Breast epithelium (tissue), 4 donors: ENCODE measurements at places on chromosomes 3 and 15. TPM values are rescaled to one million over a fixed set of nuclear protein-coding genes. Genes with fewer than 3 reads are reported as not detected.

The SLC12A1 gene
- total RNA-seq = not detected

DNA sequence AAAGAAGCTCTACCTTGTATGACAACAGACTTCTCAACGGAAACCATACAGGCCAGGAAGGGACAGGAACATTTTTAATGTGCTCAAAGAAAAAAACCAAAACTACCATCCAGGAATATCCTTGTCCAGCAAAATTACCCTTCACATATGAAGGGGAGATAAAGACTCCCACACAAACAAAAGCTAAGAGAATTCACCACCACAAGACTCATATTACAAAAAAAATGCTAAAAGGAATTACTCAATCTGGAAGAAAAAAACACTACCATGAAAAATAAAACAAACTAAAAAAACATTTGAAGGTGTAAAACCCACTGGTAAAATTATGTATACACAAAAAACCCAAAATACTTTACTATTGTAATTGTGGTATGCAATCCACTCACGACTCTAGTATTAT, 57.2 kb downstream of the DLG1 start:
- no peaks in the 10 kb centered on the region for H3K4me1 ChIP-seq
- DNase-seq = no peak
- no peaks in the 10 kb centered on the region for H3K27me3 ChIP-seq
- H3K4me3 ChIP-seq = no peak overlapping the region

DNA sequence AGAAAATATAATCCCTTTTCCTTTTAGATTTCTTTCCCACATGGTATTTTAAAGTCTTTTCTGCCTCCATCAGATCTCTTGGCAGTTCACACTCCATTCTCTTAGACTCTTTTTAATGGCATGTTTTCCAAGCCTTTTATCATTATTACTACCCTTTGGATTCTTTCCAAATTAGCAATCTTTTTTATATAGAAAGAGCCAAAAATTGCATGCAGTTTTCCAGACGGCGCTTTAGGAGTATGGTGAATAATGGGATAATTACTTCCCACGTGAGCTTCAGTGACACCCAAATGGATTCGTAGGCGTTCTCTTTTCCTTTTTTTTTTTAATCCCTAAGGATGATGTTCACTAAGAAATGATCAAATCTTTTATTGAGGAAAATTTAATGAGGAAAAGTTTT, 354.8 kb upstream of the DNAJC19 start:
- no peak for DNase-seq
- H3K36me3 ChIP-seq = no peaks in the 10 kb centered on the region
- H3K4me1 ChIP-seq = no peaks in the 10 kb centered on the region

- H3K4me1 ChIP-seq = no peaks in the 10 kb centered on the region
- H3K36me3 ChIP-seq = no peaks in the 10 kb centered on the region
- no peaks in the 10 kb centered on the region for H3K27me3 ChIP-seq
- H3K27ac ChIP-seq = no peak overlapping the region
- H3K4me3 ChIP-seq = no peak overlapping the region
These were observed 14.3 kb downstream of the SIAH2 start for GRCh38 chr3:150748684-150749047.

The RAB43 gene
- 5.6 TPM for total RNA-seq

GRCh38 chr3:124748560-124749198, 18.4 kb downstream of the UMPS start:
- no peaks in the 10 kb centered on the region for H3K4me1 ChIP-seq
- no peak overlapping the region for H3K4me3 ChIP-seq
- H3K27me3 ChIP-seq = no peaks in the 10 kb centered on the region
- H3K36me3 ChIP-seq = no peaks in the 10 kb centered on the region

GRCh38 chr15:59407946-59408345, 30.0 kb upstream of the FAM81A start:
- no peak overlapping the region for H3K27ac ChIP-seq
- no peak for DNase-seq
- no peaks in the 10 kb centered on the region for H3K27me3 ChIP-seq
- no peaks in the 10 kb centered on the region for H3K36me3 ChIP-seq
- H3K4me1 ChIP-seq = no peaks in the 10 kb centered on the region

DNA sequence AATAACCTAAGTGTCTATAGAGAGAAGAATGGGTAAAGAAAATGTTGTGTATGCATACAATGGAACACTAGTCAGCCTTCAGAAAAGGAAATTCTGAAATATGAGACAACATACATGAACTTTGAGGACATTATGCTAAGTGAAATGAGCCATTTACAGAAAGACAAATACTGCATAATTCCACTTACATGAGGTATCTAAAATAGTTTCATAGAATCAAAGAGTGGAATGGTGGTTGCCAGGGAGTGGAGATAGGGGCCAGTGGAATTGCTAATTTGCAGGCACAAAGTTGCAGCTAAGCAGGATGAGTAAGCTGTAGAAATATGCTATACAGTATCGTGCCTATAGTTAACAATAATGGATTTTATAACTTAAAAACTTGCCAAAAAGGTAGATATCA, 779.6 kb upstream of the ARPP21 start:
- no peaks in the 10 kb centered on the region for H3K36me3 ChIP-seq
- H3K4me1 ChIP-seq = no peaks in the 10 kb centered on the region
- no peak overlapping the region for H3K4me3 ChIP-seq
- no peak overlapping the region for H3K27ac ChIP-seq
- no peaks in the 10 kb centered on the region for H3K27me3 ChIP-seq
- no peak for DNase-seq
